G401 (cell line): ENCODE measurements at places on chromosomes 7 and 10. TPM values are rescaled to one million over a fixed set of nuclear protein-coding genes. Genes with fewer than 3 reads are reported as not detected.

The IFIT3 gene
- 2.4 and 2.7 TPM in 2 replicates for total RNA-seq

The ABI1 gene
- 44.9 and 45.2 TPM in 2 replicates for total RNA-seq

The VSTM2A gene
- total RNA-seq, result not detected in 2 replicates

The HOXA1 gene
- 11.8 and 15.5 TPM in 2 replicates for total RNA-seq

DNA sequence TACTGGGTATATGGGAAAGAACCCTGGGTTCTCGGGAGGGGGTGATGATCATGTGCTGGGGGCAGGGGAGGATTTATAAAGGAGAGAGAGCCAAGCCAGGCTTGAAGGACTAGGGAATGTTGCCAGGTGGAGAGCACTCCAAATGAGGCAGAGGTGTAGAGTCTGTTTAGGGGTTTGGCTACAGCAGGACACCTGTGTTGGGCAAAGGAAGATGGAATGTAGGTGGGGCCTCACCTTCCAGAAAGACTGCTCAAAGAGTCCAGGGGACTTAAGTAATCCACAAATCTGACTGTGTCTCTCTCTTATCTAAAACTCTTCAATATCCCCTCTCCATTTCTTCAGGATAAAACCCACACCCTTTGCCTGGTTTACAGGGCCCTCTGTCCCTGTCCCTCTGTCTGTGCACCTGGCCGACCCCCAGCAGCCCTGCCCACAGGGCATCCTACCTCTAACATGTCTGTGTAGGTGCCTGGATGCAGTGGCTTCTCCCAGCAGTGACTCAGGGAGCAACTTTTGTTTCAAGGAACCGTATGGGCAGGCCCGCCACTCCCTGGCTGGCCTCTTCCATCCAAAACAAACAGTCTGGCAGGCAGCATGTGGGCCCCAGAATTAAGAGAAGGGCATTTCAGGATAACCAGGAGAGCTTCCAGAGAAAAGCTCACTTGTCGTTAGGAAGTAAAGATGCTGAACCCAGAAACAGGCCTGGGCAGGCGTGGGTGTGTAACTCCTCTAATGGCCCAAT is 10.6 kb upstream of the PLEKHA1 start:
- DNase-seq, result no peak

GRCh38 chr10:49072166-49072885 is 43.0 kb downstream of the VSTM4 start:
- no peak for DNase-seq

GRCh38 chr7:106482091-106482490 is 178.9 kb downstream of the CCDC71L start:
- DNase-seq, result no peak

DNA sequence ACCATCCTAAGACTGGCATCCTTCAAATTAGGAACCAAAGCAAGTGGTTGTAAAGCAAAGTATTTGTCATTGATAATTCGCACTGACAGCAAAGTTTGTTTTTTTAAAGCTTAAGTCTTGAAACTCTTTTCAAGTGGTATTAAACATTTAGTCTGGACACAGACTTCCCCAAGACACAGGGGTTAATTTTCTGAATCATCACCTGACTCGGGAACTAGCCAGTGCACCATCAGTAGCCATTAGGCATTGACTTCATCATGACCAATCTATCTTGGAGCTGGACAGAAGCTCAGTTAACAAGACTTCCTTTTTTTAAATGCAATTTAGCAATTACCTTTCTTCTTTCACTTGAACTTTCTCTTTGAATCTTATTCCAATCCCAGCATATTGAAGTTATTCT is 210.6 kb downstream of the ZNF365 start:
- DNase-seq, result no peak

DNA sequence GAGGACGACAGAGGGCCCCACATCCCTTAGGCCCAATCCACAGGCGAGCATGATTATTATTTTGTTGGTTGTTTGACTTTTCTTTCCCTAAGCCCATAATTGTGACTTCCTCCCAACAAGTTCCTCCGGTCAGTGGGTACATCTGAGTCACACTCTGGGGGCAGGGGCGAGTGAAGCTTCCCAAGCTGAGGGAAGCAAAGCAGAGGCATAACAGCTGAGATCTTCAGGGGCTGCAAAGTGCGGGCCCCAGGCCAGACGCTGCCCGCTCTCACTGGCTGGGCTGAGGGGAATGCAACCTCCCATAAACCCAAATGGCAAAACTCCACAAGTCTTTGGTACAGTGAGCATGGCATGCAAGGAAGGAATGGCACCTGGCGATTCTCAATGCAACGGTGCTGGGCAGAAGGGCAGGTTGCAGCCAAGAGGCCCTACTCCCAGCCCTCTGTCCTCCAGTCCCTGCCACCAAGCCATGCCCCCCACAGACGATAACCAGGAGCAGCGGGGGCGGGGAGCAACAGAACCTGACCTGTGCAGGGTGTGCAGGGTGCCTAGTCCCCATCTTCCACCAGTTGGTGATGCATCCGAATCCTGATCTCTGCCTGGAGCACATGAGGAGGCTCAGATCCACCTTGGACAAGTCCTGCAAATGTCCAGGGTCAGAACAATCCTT is 25.3 kb downstream of the TNS3 start:
- no peak for DNase-seq

- DNase-seq, result no peak
Measured at GRCh38 chr7:26508917-26509316, 217.3 kb downstream of the SNX10 start.

GRCh38 chr10:97332591-97333350 is 1.8 kb downstream of the FRAT2 start:
- DNase-seq, result peak; percentile 78
